NCI-H1694 (cell line): ENCODE measurements at places on chromosomes 16 and 17.

DNA sequence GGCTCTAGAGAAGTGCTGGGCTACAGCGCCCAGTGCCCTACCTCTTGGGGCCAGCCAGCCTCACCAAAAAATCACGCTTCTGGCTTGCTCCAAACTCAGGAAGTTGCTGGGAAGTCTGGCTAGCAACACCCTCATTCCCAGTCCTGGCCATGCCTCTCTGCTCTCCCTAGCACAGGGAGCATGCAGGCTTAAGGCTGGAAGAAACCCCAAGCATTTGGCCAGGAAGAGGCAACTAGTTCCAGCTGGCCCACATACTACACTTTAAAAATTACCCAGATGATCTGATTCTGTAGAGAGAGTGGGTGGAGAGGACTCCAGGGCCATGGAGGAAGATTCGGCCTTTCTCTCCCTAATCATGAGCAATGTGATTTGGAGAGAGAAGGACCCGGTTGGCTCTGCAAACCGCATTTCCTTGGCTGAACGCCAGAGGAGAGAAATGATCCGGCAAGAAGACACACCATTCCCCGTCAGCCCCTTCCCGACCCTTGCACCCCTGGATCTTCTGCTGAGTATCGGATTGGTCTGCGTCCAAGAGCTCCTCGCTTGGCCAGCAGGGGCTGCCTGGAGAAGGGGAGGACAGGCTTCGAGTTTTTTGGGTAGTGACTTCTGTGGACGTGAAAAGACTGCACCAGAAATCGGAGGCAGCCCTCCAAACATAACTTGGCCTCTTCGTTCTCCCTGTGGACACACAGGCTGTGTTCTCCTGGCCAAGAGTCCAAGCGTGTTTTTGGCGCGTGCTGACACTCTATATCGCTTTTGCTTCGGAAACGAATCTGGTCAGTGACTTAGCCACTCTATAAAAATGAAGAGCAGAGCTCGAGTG, 406.3 kb downstream of the WWOX start:
- no peak for DNase-seq

- no peak for DNase-seq
Measured at GRCh38 chr16:57192720-57193486, 6.8 kb downstream of the RSPRY1 start.

- no peak for DNase-seq
Measured at GRCh38 chr17:75316253-75316652, 27.0 kb upstream of the SLC25A19 start.

GRCh38 chr17:17624741-17625140, 33.2 kb upstream of the PEMT start:
- DNase-seq, result no peak

DNA sequence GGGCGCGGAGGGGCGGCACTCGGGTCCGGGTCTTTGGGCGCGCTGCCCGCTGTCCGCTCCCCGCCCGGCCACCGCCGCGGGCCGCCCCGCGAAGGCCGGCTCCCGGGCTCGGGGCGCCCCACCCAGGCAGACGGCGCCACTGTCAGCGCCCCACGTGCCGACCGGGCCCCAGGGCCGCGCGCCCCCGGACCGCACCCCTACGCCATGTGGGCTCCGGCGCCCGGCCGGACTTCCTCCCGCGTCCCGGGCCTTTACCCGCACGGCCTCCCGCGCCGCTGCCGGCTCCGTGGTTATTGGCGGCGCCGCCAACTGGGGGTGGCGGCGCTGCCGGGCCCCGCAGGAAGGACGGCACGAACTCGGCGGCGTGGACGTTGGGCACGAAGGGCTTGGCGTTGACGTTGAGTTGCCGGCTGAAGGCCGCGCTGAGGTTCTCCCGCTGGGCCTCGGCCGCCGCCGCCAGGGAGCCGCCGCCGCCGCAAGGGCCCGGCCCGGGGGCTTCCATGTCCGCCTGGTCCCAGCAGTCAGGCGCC, 577 bp downstream of the GSPT1 start:
- no peak for DNase-seq

- no peak for DNase-seq
Measured at GRCh38 chr16:27402964-27403600, 1.1 kb downstream of the IL21R start.

- DNase-seq, result no peak
Measured at GRCh38 chr16:87995644-87996043, 44.4 kb downstream of the BANP start.

DNA sequence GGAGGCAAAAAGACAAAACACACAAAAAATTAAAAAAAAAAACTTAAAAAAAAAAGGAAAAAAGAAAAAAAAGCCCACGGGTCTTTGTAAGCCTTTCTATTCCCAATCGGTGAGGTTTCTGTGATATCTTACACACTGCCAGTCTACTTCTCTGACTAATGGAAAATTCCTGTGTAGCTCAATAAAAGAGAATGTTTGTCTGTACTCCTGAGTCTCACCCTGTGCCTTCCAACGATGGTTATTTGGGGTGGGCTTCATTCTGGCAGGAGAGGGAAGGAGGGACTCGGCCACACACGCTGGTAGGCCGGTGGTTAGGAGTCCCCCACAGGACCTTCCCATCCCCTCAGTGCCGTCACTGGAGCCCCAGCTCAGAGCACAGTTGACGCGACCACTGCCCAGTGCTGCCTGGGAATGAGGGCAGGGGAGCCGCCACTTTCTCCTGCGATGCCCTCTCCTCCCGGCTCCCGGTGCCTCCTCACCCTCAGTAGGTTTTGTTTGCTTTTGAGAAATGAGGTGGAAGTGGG, 68.0 kb downstream of the AMFR start:
- DNase-seq, result no peak

GRCh38 chr17:74528491-74529199, 2.6 kb downstream of the CD300LB start:
- DNase-seq, result no peak

GRCh38 chr16:82192665-82193064, 22.6 kb upstream of the MPHOSPH6 start:
- DNase-seq, result no peak

DNA sequence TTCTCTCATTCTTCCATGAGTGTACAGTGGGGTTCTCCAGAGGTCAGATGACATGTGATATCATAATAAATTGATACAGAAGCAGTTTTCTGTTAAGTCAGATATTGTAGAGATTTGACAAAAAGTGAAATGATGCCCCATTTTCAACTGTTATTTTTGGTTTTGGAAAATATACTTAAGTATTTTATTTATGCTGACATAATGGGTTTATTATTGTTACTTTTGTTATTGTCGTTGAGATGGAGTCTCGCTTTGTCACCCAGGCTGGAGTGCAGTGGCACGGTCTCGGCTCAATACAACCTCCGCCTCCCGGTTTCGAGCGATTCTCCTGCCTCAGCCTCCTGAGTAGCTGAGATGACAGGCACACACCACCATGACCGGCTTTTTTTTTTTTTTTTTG, 94.4 kb downstream of the DNAH9 start:
- DNase-seq, result no peak

DNA sequence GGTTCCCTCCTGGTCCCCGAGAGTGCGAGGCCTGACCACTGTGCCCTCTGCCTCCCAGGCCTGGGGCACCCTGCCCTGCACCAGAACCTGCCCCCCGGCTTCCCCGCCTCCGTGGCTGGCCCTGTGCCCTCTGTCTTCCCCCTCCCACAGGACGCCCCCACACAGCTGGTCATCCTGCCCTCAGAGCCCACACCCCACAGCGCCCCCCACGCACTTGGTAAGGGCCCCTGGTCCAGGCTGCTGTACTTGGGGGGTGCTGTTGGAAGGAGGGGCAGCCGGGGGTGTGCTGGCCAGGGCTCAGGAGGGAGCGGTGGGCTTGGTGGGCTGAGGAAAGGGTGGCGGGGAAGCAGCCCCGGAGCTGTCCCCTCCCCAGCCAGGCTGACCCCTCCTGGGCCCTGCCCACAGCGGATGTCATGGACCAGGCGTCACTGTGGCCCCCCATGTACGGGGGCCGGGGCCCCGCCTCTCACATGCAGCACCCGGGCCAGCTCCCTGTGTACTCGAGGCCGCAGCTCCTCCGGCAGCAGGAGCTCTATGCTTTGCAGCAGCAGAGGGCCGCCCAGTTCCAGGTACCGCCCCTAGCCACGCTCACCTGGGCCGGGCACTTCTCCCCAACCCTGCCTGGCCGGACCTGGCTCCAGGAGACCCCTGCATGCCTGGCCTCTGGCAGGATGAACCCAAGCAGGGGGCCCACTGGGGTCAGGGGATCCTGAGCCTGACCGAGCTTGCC, 49.5 kb downstream of the BAHCC1 start:
- no peak for DNase-seq

GRCh38 chr17:46875849-46876352, 24.5 kb downstream of the WNT9B start:
- no peak for DNase-seq

- no peak for DNase-seq
Measured at GRCh38 chr16:63323722-63324705, 1287.8 kb upstream of the CDH8 start.
